ENCODE measurements at places on chromosomes 7 and 10. TPM values are rescaled to one million over a fixed set of nuclear protein-coding genes. Genes with fewer than 3 reads are reported as not detected.

DNA sequence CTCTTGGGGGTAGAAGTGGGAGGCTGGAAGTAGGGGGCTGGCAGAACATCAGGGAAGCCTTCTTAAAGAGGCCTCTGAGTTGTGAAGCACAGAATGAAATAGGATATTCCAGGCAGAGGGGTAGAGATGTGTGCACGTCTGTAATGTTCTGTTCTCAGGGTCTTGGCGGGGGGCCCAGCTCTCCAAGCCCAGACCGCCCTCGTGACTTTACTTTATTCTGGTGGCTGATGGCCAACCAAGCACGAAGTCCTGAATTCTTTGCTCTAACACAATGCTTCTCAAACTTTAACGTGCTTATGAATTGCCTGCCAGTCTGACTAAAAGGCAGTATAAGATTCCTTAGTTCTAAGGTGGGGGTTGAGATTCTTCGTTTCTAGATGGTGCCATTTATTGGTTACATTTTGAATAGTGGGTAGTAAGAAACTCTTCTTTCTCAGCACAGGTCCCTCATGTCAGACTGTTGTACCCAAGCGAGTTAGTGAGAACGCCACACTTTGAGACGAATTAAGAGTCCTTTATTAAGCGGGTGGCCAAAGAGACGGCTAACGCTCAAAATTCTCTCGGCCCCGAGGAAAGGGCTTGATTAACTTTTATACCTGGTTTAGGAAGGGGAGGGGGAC lies 8.2 kb downstream of the PRXL2A start:
- DNase-seq: peak; percentile 15

- DNase-seq: no peak
These were observed 12.0 kb downstream of the EVX1 start for GRCh38 chr7:27254625-27255024.

- DNase-seq: no peak
These were observed 81.5 kb downstream of the ARL4A start for GRCh38 chr7:12768948-12769347.

DNA sequence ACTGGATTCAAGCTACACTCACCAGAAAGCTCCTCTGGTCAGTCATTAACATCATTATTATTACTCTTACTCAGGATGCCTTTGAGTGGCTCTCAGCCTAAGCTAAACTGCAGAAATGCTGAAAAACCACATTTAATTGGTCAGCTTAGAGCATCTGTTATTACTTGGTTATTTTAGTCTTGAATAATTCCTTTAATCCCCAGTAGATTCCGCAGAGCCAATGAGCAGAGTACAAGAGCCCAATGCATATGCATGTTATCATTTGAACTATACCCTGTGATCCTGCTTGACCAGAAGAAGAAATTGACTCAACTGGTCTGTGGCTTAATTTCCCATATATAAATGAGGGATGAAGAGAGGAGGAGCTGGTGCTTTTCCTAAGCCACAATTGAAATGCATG lies 417.6 kb upstream of the C7orf33 start:
- no peak for DNase-seq

- peak; percentile 45 for DNase-seq
These were observed 48.4 kb upstream of the SEMA3C start for GRCh38 chr7:80967071-80967916.

- no peak for DNase-seq
These were observed 40.3 kb downstream of the ANKRD7 start for GRCh38 chr7:118264836-118265235.

DNA sequence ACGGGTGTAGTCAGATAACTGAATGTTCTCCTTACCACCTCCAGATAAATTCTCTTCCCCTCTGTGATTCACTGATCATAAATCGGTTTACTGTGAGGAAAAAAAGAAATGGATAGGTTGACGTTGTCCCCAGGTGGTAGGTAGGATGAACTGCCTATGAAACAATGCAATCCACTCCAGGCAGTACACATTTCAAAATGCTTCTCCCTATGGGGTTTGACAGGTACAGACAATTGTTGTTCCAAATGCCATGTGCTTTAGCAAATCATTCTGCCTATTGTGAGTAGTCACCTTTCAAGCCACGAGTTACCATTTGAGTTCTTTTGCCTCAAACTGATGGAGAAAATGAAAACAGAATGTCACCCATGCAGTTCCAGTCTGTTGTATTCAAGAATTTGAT lies 21.8 kb downstream of the VIM start:
- DNase-seq: peak; percentile 47

DNA sequence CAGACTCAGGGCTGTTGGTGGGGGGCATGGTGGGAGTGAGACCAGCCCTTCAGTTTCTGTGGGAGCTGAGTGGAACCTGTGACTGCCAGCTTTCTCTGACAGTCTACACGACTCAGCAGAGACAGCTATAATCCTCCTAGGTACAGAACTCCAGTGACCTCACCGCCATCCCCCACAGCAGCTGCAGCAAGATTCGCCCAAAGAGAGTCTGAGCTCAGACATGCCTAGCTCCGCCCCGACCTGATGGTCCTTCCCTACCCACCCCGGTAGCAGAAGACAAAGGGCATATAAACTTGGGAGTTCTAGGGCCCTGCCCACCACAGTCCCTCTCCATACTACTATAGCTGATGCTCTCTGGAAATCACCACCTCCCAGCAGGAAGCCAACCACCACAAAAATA lies 500.1 kb downstream of the ETV1 start:
- DNase-seq: no peak

Gene ASIC3
- total RNA-seq: not detected

GRCh38 chr10:114902151-114902550 lies 35.8 kb upstream of the TRUB1 start:
- peak; percentile 34 for DNase-seq

Gene SPDYE18
- total RNA-seq: not detected

- no peak for DNase-seq
These were observed 130.9 kb downstream of the RSU1 start for GRCh38 chr10:16686054-16686902.

GRCh38 chr7:1514407-1514806 lies 10.2 kb upstream of the INTS1 start:
- DNase-seq: no peak

DNA sequence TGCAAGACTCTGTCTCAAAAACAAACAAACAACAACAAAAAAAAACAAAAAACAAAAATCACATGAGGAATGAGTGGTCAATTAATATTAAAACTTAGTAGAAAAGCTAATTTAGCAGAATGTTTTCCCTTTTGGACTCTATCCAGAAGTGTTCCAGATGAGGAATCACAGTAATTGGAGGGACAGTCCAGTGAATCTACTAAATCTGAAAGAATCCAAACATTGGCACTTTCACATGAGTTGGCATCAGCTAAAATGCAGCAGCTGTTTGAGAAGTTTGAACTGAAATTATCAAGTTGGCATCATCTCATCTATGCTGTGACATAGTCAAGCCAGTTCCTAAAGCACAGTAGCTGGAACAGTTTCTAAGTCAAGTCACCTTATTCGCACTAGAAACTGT lies 367.8 kb downstream of the PPP1R3A start:
- DNase-seq: no peak

GRCh38 chr10:5089865-5090264 lies 4.3 kb upstream of the AKR1C3 start:
- DNase-seq: no peak

Gene HIPK2
- total RNA-seq: 28.8 TPM

GRCh38 chr10:112752288-112752687 lies 197.8 kb upstream of the TCF7L2 start:
- peak; percentile 44 for DNase-seq

GRCh38 chr10:106395041-106395749 lies 769.3 kb downstream of the SORCS1 start:
- DNase-seq: no peak

DNA sequence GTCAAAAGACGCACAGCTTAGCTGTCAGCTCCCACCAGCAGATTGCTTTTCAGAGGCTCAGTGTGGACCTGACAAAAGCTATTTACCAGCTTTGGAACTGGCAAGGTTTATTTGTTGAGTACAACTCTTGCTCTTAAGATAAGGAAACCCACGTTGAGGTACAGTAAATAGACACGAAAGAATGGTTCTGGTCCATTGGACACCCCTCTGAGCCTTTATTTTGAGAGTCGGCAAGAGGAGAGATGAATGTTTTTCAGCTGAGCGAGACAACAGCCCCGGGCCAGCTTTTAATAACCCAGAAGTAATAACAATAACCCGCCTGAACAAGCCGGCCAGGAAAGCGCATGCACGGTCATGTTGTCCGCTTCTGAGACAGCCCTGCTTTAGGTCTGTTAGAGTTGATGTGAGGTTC lies 49.0 kb downstream of the WNT2 start:
- DNase-seq: no peak

Gene CDNF
- 1.2 TPM for total RNA-seq

Gene KCTD7
- total RNA-seq: 10.6 TPM

DNA sequence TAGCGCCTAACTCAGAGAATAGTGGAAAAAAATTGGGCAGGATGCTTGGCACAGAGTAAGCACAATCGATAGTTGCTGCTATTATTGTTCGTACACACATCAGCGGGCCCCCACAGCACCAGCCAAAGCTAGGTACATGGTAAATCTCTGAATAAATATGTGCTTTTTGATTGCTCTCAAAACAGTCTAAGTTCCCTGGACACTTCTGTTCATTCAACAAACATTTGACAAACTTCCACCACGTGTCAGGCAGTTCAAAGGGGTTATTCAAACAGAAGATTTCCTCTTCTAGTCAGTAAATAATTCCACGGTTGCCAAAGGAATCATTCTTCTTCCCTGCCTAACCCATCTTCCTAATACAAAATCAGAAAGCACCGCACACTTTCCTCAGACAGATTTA lies 150.8 kb downstream of the DGKI start:
- no peak for DNase-seq

DNA sequence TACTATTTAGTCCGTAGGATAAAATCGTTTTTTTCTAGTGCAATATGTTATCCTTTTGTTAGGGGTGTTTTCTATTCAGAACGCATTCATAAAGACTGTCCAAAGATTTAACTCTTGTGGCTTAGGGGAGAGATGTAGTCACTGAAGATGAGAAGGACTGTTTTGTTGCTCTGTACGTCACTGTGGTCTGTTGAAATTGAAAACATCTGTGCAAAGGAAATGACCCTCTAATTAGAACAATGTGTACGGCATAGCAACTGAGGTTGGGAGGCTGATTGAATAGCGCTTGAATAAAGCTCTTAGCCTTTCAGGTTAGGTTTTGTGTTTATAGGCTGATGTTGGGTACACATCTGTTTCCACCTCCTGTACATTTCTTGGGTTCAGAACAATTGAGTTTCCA lies 453.4 kb upstream of the AKR1E2 start:
- peak; percentile 99 for DNase-seq

- no peak for DNase-seq
These were observed 330.6 kb downstream of the CCSER2 start for GRCh38 chr10:84659027-84659426.

Gene FAM180A
- 2.5 TPM for total RNA-seq

- no peak for DNase-seq
These were observed 12.4 kb upstream of the TFAM start for GRCh38 chr10:58372607-58373441.

DNA sequence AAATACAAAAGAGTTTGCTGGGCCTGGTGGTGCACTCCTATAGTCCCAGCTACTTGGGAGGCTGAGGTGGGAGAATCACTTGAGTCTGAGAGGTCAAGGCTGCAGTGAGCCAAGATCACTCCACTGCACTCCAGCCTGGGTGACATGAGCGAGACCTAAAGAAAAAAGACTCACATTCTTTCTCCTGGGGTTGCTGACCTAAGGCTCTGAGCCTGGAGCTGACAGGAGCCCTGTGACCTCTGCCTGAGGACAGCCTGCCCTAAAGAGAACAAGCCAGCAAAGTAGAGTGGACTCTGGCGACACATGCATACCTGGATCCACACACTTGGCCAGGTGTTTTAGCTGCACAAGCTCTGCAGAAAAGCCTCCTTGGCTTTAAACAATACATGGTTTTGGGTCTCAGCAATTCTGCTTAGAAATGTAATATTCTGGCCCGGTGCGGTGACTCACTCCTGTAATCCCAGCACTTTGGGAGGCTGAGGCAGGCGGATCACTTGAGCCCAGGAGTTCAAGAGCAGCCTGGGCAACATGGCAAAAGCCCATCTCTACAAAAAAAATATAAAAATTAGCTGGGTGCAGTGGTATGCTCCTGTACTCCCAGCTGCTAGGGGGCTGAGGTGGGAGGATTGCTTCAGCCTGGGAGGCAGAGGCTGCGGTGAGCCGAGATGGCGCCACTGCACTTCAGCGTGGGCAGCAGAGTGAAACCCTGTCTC lies 58.4 kb downstream of the TMEM209 start:
- DNase-seq: no peak

DNA sequence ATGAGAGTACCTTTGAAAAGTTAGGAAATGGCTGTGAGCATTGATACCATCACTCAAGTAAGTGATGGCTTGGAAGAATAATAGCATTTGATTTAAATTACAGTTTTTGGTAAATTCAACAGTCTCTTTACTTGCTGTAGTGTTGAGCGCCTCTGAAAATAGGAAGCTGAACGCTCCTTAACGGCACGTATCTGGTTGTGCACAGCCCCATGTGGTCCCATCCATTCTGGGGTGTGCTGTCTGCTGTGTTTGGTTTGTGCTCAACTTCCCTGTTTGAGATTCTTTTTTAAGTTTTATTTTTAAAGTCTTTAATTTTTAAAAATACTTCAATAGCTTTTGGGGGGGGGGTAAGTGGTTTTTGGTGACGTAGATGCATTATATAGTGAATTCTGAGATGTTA lies 51.5 kb downstream of the DNAJB6 start:
- DNase-seq: no peak

Gene NXPH1
- not detected for total RNA-seq

DNA sequence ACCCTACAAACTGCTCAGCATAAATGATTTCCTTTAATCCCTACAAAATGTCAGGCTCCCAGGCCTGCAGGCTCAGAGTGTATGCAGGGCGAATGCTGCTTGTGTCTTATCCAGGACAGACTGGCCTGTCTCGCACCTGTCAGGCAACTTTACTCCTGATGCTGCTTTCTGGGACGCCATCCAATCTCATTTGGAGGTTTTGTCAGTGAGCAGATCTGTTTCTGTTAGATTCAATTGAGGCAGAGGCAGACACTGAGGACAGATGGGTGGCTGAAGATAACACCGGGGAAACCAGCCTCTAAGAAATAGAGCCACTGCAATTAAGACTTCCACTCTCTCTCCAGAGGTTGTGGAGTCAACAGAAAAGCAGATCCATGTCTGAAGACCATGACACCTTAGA lies 115.6 kb downstream of the DPP6 start:
- DNase-seq: no peak

Gene PSAP
- 615 TPM for total RNA-seq

Gene ANKRD30A
- not detected for total RNA-seq

Gene C10orf143
- 0.49 TPM for total RNA-seq

DNA sequence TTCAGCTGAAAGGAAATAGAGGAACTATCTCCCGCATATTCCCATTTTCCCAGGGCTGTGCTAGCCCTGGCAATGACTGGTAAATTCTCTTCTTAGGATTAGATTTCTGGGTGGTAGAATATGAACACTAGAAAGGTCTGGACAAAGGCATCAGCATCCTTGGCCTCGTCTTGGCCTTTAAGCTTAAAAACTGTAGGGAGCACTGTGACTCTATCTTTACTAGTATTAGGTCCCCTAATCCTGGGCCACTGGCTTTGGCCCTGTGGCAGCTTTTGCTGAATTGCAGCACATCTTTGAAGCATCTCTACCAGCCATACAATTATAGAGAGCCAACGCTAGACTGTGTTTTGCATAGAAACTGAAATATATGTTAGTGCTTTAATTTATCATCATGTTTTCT lies 41.5 kb upstream of the EBLN1 start:
- DNase-seq: no peak

GRCh38 chr10:38147686-38148085 lies 53.5 kb downstream of the ZNF37A start:
- DNase-seq: no peak

Gene CLRN3
- not detected for total RNA-seq
